ENCODE measurements at places on chromosomes 4 and X.

GRCh38 chrX:130778773-130779172 lies 124.2 kb downstream of the ENOX2 start:
- DNase-seq: no peak

GRCh38 chr4:162909952-162910351 lies 256.7 kb downstream of the NAF1 start:
- DNase-seq: no peak

DNA sequence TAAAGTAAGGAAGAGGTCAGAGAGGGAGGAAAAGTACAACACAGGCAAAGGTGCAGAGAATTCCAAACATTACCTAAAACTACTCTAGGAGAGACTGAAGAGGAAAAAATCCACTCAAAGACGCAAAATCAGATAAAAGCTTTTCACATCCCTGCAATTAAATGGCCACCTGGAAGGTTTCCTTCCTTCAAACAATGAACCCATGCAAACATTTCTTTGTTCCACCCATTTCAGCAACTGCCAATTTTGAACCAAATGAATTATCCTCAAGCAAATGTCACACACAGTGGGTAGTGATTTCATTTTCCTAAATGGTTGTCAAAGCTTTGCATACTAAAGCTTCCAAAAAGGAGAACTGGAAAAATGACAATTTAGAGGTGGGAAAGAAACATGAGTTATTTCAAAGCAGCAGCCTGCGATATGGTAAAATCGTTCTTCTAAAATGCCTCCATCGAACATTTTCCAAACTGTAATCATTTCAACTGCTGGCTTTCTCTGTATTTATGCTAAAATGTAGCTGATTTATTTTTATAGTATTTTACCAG lies 45.0 kb downstream of the APBB2 start:
- DNase-seq: no peak

GRCh38 chrX:112368371-112368770 lies 285.8 kb upstream of the TRPC5 start:
- no peak for DNase-seq

GRCh38 chrX:129665916-129666644 lies 11.3 kb upstream of the APLN start:
- no peak for DNase-seq

DNA sequence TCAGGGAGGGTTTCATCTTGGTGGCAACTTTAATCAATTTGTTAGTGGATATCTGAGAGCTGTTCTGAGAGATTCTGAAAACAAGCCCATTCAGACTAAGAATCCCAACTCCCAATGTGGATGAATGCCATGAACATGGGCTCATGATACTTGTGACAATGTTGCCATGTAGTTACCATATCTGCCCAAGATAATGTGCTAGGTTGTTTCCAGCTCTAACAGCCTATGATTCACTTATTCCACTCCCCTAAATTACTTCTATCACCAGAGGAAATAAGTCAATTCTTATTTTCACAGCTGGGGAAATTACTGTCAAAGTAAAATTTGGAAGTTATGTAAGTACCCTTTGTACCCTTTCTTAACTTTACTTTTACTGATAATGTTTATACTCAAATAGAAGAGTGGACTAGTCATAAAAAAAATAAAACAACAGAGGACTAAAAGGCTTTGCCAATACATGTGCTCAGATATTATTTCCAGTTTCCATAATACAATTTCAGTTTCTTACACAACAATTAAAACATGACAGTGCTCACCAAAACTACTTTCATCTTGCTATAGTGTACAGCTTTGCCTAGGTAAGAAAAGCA lies 1101.7 kb upstream of the INTU start:
- no peak for DNase-seq

DNA sequence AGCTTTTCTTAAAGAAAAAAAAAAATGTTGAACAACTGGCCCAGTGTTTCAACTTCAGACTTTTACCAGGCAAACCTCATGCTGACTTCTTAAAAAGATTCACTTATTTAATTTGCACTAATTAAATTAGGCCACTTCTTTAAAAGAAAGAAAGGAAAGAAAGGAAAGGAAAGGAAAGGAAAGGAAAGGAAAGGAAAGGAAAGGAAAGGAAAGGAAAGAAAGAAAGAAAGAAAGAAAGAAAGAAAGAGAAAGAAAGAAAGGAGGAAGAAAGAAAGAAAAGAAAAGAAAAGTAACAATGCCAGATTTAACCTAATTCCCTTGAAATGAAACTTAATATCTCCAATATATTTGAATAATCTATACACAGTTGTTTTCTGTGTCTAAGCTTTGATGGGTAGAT lies 71.4 kb upstream of the PRPS2 start:
- no peak for DNase-seq

- DNase-seq: no peak
Measured at GRCh38 chr4:140869446-140869845, 113.3 kb upstream of the TBC1D9 start.

DNA sequence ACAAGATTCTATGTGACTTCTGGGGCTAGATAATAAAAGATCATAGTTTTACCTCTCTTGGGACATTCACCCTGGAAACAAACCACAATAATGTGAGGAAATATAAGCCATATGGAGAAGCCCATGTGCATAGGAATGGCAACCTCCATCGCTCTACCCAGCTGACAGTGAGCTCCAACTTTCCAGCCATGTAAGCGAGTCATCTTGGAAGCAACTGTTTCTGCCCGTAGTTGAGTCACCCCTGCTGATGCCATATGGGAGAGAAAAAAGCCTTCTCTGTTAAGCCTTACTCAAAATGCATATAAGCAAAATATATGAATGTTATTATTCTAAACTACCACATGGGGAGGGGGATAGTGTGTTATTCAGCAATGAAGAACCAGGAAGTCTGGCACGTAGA lies 31.4 kb upstream of the RELL1 start:
- DNase-seq: no peak

- DNase-seq: no peak
Measured at GRCh38 chr4:177386278-177386815, 55.9 kb downstream of the AGA start.

DNA sequence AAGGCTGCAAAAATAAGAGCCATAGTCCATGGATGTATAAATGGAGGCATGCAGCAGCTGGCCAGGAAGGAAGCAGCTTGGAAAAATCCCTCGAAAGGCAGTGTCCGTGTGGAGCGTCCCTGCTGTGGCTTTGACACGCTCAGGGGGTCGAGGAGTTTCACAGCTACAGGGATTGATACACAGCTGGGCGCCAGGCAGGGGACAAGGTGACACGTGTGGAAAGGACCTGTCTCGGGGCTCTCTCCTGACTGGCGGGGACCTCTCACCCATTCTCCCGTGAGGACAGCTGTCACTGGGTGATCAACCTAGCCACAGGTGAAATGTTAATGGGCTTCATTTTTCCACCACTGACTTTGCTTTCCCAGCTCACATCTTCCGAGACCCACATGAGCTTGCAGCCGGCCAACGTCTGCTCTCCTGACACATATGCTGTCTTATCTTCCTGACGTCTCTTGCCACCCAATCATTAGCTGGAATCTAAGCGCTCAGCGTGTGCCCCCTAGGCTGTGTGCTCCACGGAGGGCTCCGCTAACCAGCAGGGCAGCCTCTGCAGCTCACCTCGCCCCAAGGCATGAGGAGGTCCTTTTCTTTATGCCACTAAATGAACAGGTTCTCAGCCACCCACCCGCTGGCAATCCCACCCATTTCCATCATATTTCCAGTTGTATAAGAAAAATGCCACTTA lies 89.4 kb upstream of the AFAP1 start:
- no peak for DNase-seq

DNA sequence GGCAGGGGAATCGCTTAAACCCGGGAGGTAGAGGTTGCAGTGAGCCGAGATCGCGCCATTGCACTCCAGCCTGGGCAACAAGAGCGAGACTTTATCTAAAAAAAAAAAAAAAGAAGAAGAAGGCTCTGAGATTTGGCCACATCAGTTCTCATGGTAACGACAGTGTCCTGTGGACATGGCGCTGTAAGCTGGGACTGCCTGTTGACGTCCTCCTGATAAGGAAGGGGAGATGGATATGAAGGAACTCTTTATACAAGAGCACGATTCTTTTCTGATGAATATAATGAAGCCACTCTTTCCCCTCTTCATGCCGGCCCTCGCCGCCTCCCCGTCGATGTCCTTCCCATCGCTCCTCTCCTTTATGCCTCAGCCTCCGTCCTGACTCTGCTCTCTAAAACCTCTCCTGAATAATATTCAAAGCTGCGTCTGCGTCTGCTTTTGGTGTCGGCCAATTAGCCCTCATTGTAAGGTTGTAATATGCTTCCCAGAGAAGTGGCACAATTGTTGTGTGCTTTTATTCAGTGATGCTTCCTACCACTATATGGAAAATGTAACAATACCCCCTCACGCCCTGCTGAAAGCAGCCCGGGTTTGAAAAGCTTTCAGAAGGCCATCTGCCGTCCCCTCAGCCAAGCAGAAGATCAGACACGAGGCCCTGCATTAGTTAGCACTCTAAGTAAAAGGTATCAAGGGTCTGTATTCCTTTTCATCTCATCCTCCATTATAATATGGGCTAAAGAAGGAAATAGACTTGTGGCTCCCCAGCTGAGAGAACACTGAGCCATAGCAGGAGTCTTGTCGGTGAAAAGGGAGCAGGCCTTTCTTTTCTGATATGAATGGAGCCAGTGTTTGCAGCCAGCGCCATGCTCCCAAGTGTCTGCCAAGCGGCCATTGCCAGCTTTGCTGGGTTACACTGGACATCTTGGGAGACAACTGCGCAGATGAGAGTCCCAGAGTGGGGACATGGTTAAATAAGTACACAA lies 22.1 kb upstream of the SCOC start:
- DNase-seq: no peak

- DNase-seq: no peak
Measured at GRCh38 chr4:44668526-44668925, 9.7 kb upstream of the GUF1 start.

DNA sequence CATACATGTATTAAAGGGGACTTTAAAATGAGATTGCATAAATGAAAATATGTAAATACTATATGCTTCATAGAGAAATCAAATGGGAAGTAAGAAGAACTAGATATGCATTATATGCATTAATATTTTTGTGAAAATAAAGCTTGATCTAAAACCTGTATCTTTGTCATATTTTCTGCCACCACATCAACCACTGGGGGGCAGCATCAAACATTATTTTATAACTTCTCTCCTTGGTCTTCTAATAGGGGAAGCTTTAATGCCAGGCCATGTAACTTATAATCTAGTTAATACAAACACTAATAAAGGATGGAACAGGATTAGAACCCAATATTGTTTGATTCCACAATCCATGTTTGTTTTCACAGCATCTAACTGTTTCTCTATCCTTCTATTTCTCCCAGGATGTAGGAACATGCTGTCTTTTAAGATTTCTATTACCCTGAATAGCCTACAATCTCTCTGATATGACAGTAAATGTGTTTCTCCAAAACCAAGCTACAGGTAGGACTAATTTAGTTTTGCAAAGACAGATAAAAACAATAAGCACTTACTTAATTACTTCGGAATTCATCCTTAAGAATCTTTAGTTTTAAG lies 10.0 kb downstream of the QRFPR start:
- DNase-seq: no peak

GRCh38 chr4:24262616-24263015 lies 321.7 kb downstream of the DHX15 start:
- DNase-seq: no peak

GRCh38 chr4:120964596-120964995 lies 42.1 kb upstream of the PRDM5 start:
- DNase-seq: no peak

DNA sequence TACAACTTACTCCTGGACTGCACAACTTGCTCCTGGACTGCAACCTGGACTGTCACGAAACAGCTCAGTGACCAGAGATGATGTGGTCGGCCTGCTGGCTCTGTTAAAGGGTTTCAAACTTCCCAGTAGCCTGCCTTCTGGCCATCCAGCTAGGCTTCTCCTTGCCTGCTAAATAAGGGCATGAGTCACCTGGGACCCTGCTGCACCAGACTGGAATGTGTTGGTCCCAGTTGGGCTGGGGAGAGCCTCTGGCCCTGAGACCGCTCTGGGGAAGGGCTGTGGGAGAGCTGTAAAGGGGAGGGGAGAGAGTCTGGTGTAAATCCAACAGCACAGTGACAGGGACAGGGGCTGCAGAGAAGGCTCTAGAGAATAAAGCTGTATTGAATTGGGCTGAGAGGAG lies 165.8 kb downstream of the VSIG4 start:
- DNase-seq: no peak

- DNase-seq: no peak
Measured at GRCh38 chr4:165627128-165627527, 245.9 kb upstream of the TLL1 start.

DNA sequence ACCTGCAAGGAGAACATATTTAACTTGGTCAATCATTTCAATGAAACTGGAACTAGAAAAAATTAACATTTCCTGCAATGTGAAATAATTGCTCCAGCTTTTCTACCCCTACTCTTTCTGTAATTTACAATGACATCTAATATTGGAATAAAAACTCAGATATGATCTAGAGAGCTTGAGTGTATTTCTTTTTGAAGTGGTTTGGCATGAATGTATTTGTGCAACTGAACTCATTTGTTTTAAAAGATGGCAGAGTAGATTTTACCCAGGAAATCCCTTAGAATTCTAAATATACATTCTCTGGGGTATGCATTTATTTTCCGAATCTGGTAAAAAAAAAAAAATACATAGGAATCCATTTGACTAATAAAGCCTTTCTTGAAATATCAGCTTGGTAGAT lies 21.5 kb upstream of the GATB start:
- DNase-seq: no peak

DNA sequence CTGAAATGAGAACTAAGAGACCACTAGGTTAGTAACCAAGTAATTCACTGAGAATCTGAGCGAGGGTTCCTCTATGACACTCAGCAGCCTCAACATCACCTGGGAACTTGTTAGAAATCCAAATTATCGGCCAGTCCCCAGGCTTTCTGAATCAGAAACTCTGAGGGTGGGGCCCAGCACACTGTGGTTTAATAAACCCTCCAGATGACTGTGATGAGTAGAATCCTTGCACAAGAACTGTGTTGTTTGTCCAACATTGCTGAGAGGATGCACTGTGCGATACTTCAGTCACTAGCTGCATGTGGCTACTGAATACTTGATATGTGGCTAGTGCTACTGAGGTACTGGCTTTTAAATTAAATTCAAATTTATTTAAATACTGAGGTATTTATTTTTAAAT lies 243.9 kb downstream of the MAML3 start:
- no peak for DNase-seq

- DNase-seq: no peak
Measured at GRCh38 chrX:38799995-38800580, 1.2 kb upstream of the MID1IP1 start.

DNA sequence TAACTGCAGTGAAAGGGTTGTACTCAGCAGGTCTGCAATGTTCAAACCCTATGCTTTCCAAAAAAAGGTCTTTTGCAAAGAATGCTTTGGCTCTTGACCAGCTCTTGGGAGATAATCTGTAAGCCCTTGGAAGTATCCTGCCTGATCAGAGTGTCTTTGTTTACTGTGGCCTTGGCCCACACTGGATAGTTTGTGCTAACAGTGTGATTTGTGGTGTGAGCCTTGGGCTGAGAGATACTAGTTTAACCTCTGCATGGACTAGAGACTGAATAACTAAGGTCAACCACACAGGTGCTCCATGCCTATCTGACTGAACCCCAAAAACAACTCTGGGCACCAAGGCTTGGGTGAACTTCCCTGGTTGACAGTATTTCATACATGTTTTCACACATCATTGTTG lies 3.6 kb upstream of the MAGED1 start:
- no peak for DNase-seq

GRCh38 chr4:45385306-45385705 lies 659.0 kb upstream of the GNPDA2 start:
- no peak for DNase-seq
